ENCODE measurements at places on chromosomes 13 and 19.

DNA sequence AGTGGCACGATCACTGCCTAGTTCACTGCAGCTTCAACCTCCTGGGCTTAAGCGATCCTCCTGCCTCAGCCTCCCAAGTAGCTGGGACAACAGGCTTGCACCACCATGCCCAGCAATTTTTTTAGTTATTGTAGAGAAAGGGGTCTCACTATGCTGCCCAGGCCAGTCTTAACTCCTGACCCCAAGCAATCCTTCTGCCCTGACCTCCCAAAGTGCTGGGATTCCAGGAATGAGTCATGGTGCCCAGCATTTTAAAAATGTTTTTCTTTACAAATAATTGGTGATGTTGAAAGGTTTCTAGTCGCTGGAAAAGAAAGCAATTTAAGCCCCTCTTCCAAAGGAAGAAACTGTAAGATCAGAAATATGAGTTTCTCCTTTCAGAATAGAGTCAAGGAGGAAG is 19.4 kb downstream of the DYRK1B start:
- no peak for DNase-seq

- DNase-seq: peak; percentile 25
Observed at GRCh38 chr13:99605420-99606323, 104.4 kb downstream of the TM9SF2 start.

GRCh38 chr13:98240135-98240534 is 63.1 kb upstream of the RNF113B start:
- no peak for DNase-seq

GRCh38 chr19:33556261-33556660 is 34.7 kb upstream of the PEPD start:
- no peak for DNase-seq

DNA sequence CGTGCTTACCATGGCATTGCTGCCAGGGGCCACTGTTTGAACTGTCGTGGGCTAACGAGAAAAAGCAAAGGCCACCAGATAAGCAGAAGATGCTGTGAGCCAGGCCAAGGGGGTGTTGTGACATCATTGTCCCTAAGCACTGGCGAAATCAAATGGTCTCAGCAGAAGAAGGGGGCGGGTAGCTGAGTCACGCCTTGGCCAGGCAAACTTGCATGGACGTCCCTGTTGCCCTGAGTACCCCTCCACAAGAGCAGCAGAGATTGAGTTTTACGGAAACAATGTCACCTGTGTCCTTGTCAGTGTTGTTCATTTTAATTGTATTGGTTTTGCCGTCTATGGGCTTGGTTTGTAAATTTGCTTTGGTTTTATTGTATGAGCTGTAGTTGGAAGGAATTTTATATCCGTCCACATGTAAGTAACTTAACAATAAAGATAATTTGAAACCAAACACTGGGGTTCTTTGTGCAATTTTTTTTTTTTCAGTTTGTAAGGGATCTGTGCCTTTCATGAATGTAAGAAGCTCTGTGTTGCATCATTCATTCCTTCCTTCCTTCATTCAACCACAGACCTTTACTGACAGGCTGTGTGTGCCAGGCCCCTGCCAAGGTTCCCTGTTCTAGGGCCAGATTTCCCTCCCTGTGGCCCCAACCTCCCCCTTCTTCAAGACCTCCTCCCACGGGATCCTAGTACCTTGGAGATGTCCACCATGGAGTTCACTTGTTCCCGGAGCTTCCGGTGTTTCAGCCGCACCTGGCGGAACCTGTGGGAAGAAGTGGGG is 12.3 kb downstream of the KCNN4 start:
- peak; percentile 94 for DNase-seq

GRCh38 chr13:113307491-113307890 is 10.5 kb downstream of the LAMP1 start:
- DNase-seq: no peak

DNA sequence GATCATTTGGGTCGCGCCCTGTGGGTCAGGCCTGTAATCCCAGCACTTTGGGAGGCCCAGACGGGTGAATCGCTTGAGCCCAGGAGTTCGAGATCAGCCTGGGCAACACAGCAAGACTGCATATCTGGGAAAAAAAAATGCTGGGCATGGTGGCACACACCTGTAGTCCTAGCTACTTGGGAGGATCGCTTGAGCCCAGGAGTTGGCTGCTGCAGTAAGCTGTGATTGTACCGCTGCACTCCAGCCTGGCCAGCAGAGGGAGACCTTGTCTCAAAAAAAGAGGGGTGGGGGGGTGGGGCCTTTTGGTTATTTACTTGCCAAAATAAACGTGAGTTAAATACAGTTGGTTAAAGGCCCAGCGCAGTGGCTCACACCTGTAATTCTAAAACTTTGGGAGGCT is 9.8 kb upstream of the ZNF544 start:
- peak; percentile 33 for DNase-seq

- peak; percentile 37 for DNase-seq
Observed at GRCh38 chr13:46492946-46493345, 60.0 kb upstream of the LRCH1 start.

GRCh38 chr19:35232912-35233311 is 4.4 kb upstream of the FAM187B start:
- no peak for DNase-seq

- DNase-seq: no peak
Observed at GRCh38 chr13:109874484-109875454, 88.4 kb upstream of the IRS2 start.

DNA sequence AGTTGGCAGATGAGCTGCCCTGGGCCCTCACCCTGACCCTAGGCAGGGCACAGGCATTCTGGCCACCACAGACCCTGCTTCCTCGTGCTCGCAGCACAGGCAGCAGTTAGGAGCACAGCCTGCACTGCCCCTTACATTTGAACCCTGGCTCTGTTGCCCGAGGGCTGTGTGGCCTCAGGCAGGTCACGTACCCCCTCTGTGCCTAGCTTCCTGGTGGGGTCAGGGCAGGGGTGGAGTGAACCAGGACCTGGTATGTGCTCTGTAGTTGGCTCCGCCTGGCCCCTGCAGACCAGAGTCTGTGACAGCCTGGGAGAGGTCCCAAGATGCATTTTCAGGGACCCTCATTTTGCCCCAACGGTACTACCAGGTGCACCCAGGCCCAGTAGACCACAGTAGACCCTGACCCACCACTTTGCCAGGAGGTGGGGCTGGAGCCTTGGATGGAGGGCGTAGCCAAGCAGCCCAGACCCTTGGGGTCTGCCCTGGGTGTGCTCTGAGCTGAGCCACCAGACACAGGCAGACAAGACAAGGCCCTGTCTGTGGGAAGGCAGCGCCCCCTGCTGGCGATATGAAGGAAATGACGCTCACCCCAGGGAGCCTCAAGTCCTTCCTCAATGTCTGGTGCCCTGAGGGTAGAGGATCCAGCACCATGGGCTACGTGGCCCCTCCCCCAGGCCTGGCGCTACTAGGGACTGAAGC is 9.1 kb downstream of the LYL1 start:
- DNase-seq: peak; percentile 85

DNA sequence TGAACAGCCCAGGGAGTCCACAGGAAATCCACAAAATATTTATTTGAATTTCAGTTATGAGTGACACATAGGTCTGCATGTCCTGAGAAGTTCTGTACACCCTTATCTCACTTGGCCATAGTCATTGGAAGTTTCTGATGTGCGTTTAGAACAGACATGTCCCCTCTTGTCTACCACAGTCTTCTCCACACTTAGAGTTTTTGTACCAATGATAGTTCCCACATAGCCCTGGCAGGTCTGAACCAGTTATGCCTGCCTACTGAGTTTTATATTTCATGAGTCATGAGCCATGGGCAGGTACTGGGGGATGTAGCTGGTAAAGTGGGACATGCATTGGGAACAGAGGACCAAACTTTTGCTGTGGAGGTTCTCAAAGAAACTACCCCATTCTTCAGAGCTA is 11.3 kb downstream of the ZNF132 start:
- no peak for DNase-seq

- DNase-seq: no peak
Observed at GRCh38 chr13:113889467-113889866, 25.6 kb upstream of the GAS6 start.

DNA sequence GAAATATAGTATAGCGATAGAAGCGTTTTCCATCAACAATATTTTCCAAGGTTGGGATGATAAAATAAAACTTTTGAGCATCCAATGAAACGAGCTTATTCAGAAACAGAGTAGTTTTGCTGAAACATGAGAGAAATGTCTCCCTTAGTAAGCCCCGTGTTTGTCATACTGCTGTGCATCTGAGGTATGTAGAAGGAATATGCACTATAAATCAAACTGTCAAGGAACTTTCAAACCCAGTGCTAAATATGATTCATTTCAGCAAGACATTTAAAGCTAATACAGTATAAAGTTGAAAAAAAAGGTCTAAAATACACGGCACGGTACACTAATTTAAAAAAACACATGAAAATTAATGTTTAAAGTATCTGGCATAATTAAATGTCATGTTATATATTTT is 546.2 kb downstream of the SLITRK5 start:
- DNase-seq: no peak

DNA sequence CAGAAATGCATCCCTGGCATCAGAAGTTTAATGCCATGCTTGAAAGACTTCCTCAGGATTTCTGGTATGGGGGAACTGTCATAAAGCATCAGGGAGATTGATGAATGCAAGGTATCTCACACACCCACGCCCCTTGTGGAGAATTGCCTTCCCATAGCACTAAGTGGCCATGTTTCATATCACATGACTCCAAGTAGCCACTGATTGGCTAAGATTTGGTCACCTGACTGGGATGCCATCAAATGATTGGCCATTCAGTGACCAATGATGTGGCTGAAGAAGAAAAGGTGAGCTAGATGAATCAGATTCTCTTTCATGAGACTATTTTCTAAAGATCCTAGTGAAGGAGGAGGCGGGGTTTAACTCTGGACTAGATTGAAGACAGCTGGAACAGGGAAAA is 7.3 kb downstream of the KLK8 start:
- no peak for DNase-seq

DNA sequence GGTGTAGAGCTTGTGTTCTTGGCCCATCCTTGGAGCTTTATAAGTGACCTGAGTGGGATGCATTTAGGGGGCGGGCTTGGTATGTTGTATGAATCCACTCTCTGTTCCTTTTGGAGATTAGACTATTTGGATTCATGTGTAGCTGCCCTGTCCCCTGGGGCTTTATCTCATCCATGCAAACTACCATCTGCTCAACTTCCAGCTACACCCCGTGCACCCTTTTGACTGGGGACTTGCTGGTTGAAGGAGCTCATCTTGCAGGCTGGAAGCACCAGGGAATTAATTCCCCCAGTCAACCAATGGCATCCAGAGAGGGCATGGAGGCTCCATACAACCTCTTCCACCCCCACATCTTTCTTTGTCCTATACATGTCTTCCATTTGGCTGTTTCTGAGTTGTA is 6.1 kb downstream of the CLEC4M start:
- DNase-seq: no peak

DNA sequence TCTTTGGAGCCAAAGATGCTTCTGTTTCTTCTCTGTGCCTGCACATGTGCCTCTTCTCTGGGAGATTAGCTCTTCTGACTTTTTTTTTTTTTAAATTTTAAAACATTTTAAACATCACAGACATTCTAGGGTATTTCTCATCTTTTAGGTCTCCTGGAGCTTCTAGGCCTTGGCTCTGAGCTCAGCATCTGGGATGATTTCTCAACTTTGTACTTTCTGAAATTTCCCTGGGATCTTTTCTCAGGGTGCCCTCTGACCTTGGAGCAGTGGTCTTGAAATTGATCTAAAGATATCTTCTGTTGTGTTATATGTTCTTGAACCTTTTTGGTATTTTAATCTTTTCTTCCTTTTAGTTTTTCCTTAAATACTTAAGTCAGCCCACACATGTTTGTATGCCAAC is 6.2 kb downstream of the WASF3 start:
- no peak for DNase-seq

DNA sequence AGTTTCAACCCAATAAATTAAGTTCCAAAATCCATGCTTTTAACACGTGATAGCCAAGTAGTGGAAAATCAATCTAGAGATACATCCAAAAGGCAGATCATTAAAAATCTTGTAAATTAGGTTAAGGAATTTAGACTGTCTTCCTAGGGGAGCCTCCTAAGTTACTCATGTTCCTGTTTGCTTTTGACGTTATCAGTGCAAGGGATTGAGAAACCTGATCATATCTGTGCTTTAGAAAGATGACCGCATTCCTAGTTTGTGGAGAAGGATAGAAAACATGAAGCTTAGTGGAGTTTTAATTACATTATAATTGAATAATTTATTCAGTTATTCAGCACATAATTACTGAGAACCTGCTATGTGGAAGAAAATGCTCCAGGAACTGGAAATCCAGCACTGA is 251.0 kb upstream of the ARGLU1 start:
- no peak for DNase-seq

DNA sequence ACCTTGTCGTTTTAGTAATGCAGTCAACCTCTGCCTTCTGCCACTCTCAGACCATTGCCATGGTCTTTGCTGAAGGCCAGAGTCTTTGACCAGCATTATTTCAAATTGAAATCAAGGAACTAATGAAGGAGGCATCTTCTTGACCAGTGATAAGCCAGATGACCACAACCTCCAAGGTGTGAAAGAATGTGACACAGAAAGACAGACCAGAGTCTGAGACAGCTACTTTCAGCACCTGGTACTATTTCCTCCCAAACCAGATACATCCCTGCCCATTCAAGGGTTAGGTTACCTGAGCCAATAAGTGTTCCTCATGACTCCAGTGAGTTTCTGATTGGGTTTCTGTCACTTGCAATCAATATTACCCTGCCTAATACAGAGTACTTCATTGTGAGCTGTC is 20.3 kb upstream of the RNASEH2B start:
- DNase-seq: no peak
